ENCODE measurements at places on chromosomes 6 and 20.

- DNase-seq = no peak
These were observed 218.5 kb downstream of the UST start for GRCh38 chr6:148965287-148965686.

DNA sequence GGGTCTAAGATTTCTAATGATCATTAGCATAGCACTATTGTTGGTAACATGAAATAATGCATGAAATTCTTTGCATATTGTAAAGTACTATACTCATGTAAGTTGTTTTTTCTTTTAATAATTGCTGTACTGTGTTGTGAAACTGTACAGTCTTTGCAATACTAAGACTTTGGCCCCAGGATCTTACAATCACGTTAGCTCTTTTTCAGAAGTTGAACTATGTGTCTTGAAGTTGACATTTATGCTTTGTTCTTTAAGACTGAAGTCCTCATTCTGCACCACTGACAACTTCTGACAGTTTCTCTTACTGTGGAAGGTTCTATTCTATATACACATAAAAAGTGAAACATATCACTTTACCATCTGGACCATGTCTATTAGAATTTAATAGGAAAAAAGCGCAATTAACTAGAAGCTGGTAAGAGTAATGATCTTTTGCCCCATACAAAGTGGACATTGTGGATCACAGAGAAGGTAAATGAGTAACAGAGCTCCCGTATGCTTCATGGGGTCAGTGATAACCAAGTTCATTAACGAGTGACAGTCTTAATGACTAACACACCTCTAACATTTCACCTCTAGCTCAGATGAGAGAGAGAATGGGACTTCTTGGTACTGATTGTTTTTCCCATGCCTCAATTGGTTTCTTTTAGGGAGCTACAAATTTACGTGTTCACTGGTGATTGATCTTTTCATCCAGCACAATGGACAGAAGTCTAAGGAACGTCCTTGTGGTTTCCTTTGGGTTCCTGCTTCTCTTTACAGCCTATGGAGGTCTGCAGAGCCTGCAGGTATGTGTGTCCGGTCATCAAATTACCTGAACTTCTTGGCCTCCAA, at the start of gene UNC93A:
Gene UNC93A (plus strand): TSS at position 530 of the 837 bp plus-strand sequence. CDS start 175 bp downstream, at position 705.
- DNase-seq = no peak

GRCh38 chr6:112408522-112408921, 61.4 kb downstream of the RFPL4B start:
- no peak for DNase-seq

- no peak for DNase-seq
These were observed 85.2 kb downstream of the MDGA1 start for GRCh38 chr6:37612475-37612874.

- DNase-seq = no peak
These were observed 55.1 kb downstream of the CEBPB start for GRCh38 chr20:50245498-50246366.

- DNase-seq = no peak
These were observed 19.9 kb downstream of the GZF1 start for GRCh38 chr20:23381876-23382275.

GRCh38 chr20:51237278-51237677, 214.4 kb upstream of the KCNG1 start:
- DNase-seq = no peak

GRCh38 chr6:25217829-25218228, 61.3 kb upstream of the CARMIL1 start:
- DNase-seq = no peak

GRCh38 chr6:129186988-129187387, 304.1 kb downstream of the LAMA2 start:
- DNase-seq = no peak

- DNase-seq = no peak
These were observed 27.9 kb upstream of the SERPINB9 start for GRCh38 chr6:2931055-2931454.

DNA sequence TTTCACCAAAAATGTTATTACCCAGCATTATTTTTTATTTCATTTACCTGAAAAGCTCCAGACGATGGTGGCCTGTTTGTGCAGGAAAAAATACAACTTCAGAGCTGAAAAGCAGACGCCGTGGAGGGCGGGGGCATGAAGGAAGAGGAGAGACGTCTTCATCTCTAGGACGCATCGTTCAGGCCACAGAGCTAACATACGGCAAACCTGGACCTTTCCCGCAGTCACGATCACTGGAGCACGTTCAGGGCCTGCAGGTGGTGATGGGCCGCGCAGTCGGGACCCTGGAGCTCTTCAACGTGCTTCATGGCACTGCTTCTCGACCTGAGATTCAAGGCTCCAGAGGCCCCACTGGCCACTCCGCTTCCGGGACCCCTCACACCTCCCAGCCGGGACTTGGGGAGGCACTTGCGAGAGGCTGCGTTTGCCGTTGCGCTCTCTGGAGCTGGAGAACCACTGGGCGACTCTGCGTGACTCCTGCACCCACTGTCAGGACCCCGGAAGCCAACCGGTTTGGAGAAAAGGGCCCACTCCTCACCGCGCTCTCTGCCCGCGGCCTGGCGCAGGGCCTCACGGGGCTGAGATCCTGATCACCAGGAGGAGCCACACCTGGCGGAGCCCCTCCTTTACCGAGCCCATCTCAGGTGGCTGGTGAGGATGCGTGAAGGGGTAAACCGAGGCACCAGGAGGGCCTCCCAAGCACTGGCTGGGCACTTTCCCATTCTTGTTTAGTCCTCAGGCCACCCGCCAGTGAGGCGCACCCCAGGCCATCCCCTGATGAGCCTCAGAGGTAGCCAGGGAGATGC, 164.4 kb upstream of the AFDN start:
- no peak for DNase-seq

DNA sequence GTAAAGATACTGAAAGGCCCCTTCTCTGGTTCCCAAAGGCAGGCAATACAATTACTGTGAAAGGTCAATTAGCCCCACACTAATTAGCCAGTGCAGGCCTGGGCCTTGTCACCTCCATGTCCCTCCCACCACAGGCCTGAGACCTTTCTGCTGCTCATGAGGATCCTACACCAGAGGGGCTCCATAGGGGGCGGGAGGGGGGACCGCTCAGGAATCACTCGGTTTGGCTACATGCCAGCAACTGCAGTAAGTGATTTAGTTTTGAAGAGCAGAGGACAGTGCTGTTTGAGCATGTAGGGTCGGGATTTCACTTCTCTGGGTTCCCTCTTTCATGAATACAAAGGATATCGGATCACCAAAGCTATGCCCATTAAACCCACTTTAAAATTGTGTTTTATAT, 455.6 kb downstream of the PRKN start:
- DNase-seq = no peak

GRCh38 chr20:37845241-37845681, 57.7 kb upstream of the VSTM2L start:
- DNase-seq = no peak

- no peak for DNase-seq
These were observed 20.6 kb downstream of the MANBAL start for GRCh38 chr20:37309936-37310590.

- DNase-seq = peak; percentile 40
These were observed 70.7 kb downstream of the SLX4IP start for GRCh38 chr20:10505827-10506226.

GRCh38 chr6:110778333-110778732, 36.9 kb downstream of the CDK19 start:
- no peak for DNase-seq

- no peak for DNase-seq
These were observed 26.9 kb downstream of the ARMC2 start for GRCh38 chr6:108875161-108875555.

DNA sequence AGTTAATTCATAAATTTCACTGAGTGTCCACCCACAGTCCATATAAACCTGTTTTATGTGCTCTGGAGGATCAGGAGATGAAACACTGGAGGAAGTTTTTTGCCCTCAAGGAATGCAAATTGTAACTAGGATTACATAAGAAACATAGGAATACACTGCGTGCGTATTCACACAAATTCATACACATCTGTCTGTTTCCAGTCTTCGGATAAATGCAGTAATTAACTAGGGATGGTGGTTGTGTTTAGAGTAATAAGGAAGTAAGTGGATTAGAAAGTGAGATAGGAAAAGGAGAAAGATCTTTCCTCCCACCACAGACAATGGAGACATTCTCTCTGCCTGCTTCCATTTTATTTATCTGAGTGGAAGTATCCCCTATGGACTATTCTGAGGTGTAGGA, 35.7 kb upstream of the POPDC3 start:
- DNase-seq = no peak

GRCh38 chr20:58303547-58303946, 6.0 kb upstream of the RAB22A start:
- no peak for DNase-seq

DNA sequence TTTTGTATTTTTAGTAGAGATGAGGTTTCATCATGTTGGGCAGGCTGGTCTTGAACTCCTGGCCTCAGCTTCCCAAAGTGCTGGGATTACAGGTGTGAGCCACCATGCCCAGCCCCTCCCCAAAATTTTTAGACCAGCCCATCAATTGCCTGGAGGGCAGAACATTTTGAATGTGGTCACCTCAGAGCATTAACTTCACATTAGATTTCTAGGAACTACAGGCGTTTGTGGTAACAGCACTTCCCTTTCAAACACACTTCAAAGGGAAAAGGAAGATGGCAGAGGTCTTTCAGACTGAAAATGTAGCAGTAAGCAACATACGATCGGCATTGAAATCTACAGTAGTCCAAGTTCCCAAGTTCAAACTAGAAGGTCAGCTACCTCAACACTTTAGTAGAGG, 12.3 kb upstream of the SLA2 start:
- DNase-seq = no peak

GRCh38 chr6:159184559-159184958, 15.4 kb downstream of the FNDC1 start:
- no peak for DNase-seq

DNA sequence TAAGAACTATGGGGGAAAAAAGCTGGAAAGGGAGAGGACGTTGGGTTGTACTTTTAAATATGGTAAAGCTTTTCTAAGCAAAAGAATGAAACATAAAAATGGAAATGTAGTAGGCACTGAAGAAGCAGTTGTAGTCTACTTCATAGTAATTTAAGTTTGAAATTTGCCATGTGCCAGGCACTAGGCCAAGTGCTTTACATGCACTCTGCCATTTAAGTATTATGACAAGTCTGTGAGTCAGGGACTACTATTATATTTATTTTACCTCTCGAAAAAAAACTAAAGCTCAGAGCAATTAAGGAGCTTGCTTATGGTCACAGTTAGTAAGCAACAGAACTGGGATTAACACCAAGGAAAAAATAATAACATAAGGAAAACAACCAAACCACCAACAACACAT, 257.8 kb downstream of the GMDS start:
- DNase-seq = no peak

DNA sequence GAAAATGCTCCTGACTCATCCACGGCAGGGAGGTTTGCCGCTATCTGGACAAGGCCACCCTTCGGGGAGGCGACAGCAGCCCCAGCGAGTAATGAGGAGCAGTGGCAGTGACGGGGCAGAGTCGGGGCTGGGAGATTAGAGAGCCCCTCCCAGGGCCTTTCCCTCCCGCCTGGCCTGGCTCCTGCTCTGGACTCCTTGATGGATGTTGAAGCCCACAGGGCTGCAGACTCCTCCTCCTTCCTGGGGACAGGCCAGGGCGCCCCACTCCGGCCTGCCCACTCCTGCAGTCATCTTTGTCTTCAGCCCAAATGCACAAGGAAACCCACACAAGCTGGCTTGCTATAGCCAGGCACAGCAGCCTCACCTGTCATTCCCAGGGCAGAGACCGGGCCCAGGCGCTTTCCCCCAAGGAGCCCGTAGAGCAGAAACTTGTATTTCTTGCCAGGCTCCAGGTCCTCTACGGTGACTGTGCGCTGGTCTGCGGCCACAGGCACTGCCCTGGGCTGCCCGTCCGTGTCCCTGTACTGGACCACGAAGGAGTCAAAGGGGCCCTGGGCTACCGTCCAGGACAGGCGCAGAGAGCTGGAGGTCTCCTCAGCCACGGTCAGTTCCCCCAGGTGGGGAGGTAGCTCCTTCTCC, 7.7 kb downstream of the CYP21A2 start:
- no peak for DNase-seq

GRCh38 chr6:39407446-39407993, 85.0 kb upstream of the KCNK16 start:
- DNase-seq = no peak

GRCh38 chr20:62928246-62928939, 2.1 kb upstream of the DIDO1 start:
- DNase-seq = no peak

GRCh38 chr6:52643158-52643557, 27.8 kb upstream of the TMEM14A start:
- DNase-seq = no peak

- no peak for DNase-seq
These were observed 181.0 kb upstream of the RSPO3 start for GRCh38 chr6:126937426-126937825.

DNA sequence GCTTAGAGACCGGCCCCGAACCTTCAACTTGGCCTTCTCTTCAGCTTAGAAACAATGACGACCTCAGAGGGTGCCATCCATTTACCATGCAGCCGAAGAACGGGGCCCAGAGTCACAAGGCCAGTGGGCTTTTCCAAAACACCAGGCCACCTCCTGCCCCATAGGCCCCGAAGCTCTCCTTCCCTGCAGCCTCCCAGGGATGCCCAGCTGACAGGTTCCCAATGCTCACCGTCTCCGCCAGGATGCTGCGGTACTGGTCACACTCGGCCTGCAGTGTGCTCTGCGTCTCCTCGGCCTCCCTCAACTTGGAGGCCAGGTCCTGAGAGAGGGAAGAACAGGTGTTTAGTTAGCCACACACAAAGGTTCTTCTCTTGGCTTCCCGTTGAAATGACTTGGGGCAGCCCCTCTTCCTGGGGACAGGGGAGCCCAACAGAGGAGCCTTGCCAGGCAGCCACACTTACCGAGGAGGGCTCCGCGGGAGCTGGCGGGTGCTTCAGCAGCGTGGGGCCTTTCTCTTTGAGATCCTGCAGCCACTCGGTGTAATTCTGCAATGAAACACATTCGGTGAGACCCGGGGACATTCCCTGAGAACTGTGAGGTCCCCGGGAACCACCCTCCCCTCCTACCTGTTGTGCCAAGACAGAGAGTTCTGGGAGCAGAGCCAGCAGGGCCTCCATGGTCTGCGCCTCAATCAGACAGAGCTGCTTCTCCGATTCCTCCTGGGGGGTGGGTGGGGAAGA, 51.5 kb downstream of the DSTN start:
- DNase-seq = no peak

DNA sequence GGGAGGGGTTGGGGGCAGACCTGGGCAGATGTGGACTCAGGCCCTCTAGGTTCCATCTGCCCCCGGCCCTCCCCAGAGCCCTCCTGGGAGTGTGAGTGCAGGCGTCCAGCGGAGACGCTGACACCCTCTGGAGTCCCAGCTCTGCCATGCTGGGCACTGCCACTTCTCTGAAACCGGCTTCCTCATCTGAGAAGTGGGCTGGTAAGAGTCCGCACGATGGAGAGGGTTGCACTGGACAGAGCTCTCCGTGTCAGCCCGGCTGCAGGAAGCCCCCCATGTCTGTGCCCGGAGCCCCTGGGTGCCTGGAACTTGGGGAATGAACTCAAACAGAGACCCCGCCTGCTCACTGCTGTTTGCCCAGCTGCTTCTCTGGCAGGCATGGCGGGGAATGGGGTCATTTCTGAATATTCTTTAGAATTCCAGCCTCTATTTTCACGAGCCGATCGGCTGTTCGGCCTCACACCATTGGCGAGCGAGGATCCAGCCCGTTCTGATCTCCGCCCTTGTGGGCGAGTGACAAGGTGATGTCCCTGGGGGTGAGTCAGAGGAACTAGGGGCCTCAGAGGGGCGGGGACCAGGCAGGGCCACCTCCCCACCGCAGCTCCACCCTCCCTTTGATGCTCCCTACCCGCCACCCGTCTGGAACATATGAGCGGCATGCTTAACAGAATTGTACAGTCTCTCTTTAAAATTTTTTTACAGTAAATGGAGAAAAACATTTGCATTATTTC, 47.8 kb upstream of the GATA5 start:
- no peak for DNase-seq
